ENCODE measurements at places on chromosomes 12 and 14.

DNA sequence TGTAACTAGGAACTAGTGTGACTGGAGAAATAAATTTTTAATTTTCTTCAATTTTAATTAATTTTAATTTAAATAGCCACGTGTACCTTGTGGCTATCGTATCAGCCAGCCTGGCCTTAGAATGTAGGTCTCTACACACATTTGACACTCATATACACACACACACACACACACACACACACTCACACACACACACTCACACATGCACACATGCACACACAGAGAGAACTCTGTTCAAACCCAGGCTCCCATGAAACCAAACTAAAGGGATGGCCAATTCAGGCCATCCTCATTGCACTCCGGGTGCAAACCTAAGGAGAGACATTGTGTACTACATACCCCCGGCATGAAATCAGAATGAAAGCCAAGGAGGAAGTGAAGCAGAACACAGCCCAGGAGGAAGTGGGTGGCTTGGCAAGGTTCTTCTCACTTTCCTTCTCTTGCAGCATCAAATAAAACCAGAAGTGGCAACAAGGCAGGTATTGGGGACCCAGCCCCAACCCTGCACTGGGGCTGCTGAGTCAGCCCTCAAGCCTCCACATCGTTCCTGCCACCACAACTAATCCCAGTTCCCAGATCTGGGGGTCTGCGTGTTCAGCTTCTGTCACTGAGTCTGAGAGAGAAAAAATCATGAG lies 26.2 kb upstream of the CHPT1 start:
- no peak for DNase-seq

DNA sequence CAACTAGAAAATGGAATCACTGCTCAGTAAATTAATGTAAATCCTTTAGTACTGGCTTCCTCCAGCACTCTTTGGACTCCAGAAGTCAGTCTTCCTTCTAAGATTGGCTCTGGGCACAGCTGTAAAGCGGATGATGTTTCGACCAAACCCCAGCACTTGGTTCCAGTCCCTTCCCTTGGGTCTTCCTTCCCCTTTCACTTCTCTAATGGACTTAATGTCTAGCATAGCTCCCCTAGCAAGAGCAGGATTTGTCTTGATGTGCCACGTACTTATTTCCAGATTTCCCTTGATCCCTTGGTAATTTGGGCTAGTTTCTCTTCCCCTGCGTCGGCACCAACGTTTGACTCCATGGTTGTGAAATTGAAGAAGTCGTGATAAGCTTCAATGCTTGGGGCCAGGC lies 28.3 kb downstream of the C12orf75 start:
- no peak for DNase-seq

- peak; percentile 10 for DNase-seq
These were observed 170.6 kb downstream of the OTOGL start for GRCh38 chr12:80269803-80270552.

DNA sequence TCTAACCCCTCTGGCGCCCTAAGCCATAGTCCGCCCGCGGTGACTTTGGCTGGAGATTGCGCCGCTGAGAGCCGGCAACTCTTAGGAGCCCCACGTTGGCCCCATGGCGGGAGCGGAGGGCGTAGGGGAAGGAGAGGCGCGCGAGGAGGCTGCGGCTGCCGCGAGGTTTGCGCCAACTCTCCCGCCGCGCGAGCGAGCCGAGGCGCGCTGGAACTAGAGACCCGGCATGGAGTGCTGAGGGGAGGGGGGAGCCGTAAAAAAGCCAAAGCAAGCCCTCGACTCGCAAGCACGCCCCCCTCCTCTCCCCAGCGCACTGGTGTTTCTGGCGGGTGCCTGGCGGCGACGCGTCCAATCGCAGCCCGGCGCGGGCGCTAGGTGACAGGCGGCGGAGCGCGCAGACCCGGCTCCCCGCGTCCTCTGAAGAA lies at the start of gene SYT10:
TSS of gene SYT10 (minus strand) at position 233 of the 425 bp plus-strand sequence. CDS start 297 bp downstream, outside the sequence.
- peak; percentile 26 for DNase-seq

- DNase-seq: no peak
These were observed 690 bp upstream of the DTX3 start for GRCh38 chr12:57603815-57604453.

DNA sequence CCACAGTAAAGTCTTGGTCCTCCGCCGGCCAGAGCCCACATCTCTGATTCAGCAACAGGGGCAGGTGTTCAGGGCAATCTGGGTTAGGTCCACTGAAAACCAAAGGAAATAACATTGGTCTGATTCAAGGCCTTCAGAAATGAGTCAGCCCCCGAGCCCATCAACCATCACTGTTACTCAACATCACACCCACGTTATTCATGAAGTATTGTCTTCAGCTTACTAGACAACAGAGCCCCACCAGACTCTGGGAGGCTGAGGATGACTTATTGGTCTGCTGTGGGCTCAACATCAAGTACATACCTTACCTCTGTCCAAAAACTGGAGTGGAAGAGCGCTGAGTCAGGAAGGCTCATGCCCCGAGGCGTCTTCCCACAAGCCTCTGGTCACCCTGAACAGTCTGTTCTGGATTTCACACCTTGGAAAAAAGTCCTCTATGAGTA lies 97.5 kb downstream of the ZFP36L1 start:
- DNase-seq: no peak

DNA sequence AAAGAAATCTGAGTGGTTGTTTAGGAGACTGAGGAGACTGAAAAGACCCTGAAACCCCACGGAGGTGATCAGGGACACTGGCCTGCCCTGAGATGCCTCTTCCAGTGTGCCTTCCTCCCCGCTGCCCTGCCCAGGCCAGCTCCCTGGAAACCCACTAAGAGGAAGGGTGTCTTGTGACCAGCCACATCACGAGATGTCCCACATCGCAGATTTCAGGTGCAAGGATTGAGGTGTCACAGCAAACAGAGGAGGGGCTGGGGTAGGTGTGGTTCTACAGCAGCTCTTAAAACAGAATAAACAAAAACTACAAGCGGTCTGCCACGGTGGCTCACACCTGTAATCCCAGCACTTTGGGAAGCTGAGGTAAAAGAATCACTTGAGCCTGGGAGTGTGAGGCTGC lies 184.3 kb upstream of the C14orf180 start:
- no peak for DNase-seq

DNA sequence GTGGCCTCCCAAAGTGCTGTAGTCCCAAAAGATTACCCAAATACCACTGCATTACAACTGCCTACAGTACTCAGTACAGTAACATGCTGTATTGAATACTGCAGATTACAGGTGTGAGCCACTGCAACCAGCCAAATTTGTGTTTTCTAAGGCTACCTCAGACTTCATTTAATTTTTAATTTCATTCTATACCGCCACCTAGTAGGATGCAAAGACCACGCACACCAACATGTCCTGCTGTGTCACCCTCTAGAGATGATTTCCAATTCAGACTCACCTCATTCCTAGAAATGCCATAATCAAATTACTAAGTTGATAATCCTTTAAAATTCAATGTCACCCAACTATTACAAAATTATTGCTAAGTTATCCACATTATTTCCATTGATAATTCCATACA lies 15.1 kb downstream of the DICER1 start:
- no peak for DNase-seq

DNA sequence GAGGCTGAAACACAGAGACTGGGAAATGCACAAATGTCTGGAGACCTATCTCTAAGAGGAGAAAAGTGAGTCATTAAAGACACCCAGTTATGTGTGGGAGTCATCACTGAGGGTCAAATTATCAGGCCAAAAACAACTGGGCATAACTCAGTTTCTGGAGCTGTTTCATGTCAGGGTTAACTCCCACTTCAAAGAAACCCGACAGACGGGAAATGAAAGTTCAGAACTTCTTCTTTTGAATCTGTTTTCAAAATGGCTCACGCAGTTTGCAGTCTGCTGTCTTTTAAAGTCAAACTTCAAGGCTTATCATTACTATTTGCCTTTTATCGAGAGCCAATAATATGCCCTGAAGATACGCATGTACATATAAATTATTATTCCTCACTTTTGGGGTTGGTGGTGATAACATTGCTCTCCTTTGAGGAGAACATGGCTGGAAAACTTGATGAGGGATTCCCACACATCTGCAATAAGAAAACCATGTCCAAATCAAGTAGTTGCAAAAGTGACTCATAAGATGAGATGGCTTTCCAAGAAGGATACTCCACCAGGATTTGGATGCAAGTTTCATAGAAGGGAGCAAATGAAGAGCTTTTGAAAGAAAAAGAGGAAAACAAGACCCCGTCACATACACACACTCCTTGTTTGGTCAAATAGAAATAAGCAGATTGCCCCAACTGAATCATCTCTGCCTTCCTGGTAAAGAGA lies 341.4 kb downstream of the ADAMTS20 start:
- no peak for DNase-seq

DNA sequence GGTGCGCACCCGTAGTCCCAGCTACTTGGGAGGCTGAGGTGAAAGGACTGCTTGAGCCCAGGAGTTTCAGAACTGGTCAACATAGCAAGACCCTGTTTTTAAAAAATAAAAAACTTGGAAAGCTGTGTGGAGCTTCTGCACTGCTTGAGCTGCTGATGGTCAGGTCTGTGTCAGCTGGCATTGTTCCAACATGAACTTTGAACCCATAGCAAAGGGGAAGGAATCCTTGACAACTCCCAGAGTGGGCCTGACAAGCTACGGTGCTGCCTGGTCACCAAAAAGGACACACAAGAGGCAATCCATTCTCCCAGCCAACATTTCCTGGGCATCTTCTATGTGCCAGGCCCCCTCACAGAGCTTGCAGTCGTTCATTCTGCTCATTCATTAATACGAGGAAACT lies 16.4 kb upstream of the LTBP2 start:
- DNase-seq: no peak

- no peak for DNase-seq
These were observed 29.4 kb upstream of the PPP2R5C start for GRCh38 chr14:101732118-101732517.

DNA sequence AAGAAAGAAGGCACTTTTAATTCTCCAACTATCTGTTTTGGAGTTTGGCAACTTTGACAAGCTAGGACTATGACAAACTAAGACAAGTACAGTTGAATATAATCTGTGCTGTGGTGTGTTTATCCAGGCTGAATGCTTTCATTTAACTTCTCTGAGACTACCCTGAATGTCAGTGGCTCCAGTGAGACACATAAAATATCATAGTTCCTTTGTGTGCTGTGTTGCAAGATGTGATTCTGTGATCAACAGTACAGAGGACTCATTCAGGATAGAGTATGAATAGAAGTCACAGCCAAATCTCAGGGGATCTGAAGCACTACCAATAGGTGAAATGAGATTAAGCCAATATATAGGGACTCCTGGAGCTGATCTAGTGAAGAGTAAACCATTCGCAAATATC lies 876.9 kb upstream of the FBXO33 start:
- no peak for DNase-seq

DNA sequence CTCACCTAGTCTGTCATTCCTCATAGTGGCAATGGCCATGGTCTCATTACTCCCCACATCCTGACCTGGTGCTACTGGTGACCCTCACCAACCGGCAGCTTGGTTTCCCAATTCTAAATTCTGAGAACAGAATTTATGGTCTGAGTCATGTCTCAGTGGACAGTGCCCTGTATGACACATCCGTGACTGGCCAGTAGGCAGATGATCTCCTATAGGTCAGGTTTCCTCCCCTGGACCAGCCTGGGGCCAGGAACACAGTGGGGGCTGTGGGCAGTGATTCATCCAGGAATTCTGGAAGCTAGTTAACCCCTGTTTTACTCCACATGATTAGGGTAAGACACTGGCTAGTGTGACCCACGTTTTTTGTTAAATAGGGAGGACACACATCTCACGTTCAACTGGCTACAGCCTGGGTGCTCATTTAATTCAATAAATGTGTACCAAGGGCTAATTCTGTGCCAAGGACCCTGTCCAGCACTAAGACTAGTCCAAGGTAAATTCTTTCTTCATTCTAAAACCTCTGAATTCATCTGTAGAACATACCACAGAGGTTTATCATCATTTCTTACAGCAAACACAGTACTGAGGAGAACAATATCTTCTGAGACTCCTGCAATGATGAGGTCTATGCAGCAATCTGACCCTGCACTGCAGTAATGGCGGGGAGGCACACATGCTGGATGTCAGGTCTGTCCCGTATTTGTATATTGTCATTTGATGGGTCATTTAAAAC lies 249.6 kb upstream of the TBX3 start:
- DNase-seq: peak; percentile 6

GRCh38 chr12:7439579-7440505 lies 4.1 kb downstream of the CD163L1 start:
- DNase-seq: peak; percentile 70

GRCh38 chr12:69330475-69331473 lies 17.4 kb upstream of the LYZ start:
- peak; percentile 26 for DNase-seq

- no peak for DNase-seq
These were observed 111.6 kb downstream of the TSPAN8 start for GRCh38 chr12:71046215-71046614.

DNA sequence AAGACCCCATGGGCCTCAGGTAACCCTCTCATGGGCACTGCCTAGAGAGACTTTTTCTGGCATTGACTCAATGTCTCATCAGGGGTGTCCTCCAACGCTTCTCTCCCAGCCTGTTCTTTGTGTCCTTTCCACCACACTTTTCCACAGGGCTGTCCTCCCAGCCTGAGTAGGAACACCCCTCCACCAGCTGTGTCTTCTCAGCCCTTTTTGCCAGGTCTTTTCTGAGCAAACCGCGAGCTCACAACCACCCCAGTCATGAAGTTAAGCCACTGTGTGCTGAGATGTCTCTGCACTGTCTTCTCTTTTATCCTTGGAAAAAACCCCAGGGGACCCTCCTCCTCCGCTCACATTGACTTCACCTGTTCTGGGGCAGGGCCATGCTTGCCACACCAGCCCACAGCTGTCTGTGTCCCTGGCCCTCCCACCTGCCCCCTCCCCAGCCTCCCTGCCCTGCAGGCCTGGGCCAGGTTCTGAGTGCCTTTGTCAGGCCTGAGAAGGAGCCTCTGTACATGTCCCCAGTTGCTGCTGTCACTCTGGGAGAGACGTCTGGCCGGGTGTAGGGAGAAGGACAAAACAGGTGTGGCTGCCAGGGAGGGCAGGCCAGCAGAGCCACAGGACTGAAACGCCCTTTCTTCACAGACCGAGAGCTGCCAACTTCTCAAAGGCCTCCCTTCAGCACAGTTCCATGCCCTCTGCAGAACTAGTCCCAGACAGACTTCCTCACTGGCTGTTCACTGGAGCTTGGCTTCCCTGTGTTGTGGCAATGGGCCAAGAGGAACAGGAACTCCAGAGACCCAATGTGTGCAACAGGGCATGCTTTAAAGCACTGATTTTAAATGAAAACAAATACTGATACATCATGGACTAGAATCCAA lies 50.5 kb upstream of the PNMA1 start:
- no peak for DNase-seq

DNA sequence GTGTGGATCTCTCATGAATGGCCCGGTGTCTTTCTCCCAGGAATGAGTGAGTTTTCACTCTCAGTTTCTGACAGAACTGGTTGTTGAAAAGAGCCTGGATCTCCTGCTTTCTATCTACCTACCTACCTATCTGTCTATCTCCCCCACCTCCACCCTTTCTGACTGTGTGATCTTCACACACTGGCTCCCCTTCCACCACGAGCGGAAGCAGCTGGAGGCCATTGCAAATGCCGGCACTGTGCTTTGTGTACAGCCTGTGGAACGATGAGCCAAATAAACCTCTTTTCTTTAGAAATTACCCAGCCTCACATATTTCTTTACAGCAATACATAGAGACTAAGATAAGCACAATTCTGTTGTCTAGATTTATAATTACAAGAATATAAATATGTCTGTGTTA lies 7.2 kb downstream of the GSKIP start:
- DNase-seq: no peak

All from SK-N-SH (cell line).